MM.1S (cell line): ENCODE measurements at places on chromosomes 12 and 14.

GRCh38 chr12:114669401-114670290 is 14.3 kb downstream of the TBX3 start:
- DNase-seq, result no peak

DNA sequence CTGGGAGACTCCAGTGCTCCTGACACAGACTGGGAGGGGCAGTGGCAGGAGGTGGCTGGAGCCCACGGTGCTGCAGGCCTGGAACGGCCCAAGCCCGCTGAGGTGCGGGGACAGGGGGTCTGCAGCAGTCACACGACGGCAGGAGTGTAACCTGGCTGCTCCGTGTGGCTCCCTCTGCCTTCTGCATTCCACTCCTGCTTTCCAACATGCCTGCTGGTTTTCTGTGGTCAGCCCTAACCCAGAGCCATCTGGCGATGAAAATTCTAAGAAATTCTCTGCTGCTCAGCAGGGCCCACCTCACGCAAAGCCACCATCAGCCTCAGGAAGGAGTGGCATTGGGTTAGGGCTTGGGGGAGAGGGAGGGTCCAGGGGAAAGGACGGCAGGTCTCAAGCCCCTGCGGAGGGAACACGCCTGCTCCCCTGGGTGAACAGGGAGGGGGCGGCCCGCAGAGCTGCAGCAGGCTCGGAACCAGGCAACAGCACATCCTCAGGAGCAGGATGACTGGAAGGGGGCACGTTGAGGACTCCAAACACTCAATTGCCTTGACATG is 5.0 kb upstream of the FBRSL1 start:
- DNase-seq, result no peak

- DNase-seq, result no peak
Measured at GRCh38 chr14:96227428-96227827, 22.8 kb downstream of the BDKRB2 start.

DNA sequence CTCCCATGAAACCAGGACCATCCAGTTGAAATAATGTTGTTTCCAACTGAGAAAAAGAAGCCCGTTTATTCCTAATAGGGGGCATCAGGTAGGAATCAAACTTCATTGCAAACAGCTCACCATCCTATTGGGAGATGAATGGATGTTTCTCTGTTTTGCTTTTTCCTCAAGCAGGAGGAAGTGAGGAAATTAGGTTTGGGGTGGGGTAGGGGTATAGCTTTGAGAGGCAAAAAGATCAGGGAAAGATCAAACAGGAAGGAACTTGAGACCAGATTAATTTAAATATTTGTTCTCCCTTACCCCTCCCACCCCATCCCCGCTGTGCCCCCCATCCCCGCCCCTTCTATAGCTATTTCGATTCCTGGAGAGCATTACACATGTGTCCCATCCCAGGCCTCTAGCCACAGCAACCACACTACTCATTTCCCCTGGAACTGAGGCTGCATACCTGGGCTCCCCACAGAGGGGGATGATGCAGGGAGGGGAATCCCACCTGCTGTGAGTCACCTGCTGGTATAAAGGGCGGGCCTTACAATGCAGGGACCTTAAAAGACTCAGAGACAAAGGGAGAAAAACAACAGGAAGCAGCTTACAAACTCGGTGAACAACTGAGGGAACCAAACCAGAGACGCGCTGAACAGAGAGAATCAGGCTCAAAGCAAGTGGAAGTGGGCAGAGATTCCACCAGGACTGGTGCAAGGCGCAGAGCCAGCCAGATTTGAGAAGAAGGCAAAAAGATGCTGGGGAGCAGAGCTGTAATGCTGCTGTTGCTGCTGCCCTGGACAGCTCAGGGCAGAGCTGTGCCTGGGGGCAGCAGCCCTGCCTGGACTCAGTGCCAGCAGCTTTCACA is at the start of gene IL23A:
IL23A (plus strand) TSS at position 577 of the 850 bp plus-strand sequence; CDS start at position 738, 161 bp downstream.
- DNase-seq, result peak; percentile 93

DNA sequence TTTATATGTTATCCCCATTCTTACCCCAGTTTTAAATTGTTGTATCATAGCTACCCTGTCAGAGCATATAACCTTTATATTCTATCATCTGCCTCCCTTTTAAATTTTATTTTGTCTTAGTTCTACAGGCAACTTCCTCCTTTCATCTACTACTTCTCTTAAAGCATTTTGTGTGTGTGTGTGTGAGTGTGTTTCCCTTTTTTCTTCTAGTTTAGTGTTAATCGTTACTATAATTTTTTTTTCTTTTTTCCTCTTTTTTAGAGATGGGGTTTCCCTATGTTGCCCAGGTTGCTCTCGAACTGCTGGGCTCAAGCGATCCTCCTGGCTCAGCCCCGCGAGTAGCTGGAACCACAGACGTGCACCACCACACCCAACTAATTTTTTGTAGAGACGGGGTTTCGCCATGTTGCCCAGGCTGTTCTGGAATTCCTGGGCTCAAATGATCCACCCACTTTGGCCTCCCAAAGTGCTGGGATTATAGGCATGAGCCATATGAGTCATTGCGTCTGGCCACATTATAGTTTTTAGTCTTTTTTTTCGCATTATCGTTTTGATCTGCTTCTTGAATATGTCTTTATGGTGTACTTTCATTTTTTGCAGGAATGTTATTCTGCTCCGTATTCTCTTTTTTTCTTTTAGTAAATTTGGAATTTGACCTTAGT is 33.1 kb upstream of the FBXO34 start:
- DNase-seq, result no peak

- peak; percentile 23 for DNase-seq
Measured at GRCh38 chr12:78885466-78885865, 20.9 kb downstream of the SYT1 start.

GRCh38 chr14:45290547-45290946 is 37.5 kb upstream of the MIS18BP1 start:
- no peak for DNase-seq
